CD8-positive, alpha-beta T cell (primary cell): ENCODE measurements at places on chromosomes 11 and 22.

- DNase-seq = no peak
Measured at GRCh38 chr11:110251836-110252235, 44.6 kb downstream of the RDX start.

GRCh38 chr22:28442711-28443525 lies 236.7 kb downstream of the TTC28 start:
- peak; percentile 8 for DNase-seq

DNA sequence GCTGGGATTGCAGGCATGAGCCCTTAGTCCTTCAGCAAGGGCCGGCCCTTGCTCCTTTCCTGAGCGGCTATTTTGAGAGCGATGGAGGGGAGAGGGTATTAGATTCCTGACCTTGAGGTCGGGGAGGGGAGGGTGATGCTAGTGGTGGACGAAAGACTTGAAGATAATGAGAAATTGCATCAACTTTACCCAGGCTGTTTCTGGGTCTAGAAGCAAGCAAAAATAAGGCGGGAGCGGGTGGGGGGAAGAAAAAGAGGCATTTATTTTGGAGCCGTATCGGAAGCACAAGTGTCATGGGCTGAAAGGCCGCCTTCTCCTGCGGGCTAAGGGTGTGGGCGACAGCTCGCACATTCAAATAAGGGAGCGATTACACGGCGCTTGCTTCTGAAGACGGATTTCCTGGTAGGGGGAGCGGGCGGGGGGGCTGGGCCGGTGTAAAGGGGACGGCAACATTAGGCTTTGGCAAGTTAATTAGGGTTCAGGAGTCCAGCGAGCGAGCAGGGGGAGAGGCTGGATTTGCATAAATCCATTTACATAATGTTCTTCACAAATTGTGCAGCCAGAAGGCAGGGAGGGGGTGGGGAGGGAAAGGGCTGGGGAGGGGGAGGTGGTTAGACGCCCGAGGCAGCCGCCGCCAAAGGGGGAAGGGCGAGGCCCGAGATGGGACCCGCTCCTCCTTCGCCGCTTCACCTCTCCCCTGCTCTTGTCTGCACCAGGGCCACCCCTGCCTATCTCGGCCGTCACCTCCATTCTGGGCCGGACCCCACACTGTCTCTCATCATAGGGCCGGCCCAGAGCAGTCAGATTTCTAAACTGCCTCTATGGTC lies 245.9 kb downstream of the MIAT start:
- DNase-seq = no peak

DNA sequence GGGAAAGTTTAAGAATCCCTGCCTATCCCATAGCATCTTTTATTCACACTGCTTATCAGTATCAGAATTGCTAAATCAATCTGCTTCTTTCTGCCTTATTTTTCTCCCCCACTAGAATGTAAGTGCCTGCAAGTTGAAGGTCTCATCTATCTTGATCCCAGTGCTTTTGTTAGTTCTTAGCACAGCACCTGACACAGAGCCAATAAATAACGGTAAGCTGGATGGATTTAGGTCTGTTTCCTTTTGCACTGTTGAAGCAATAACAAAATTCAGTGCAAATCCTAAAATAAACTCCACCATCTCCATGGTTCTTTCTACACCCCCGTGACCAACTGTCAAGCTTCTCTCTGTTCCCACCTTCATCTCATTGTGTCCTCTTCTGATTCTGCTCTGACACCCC lies 36.7 kb upstream of the CD44 start:
- no peak for DNase-seq

GRCh38 chr22:43848366-43849171 lies 13.7 kb downstream of the SULT4A1 start:
- DNase-seq = no peak

- no peak for DNase-seq
Measured at GRCh38 chr11:2758751-2759150, 59.0 kb upstream of the KCNQ1OT1 start.
